Activated T-cell treated with anti-CD3 and anti-CD28 coated beads, Interleukin-2, amount 50 U/mL, for 1 hour (primary cell): ENCODE measurements at places on chromosomes 5 and 9.

GRCh38 chr9:4119778-4120554 lies 179.9 kb downstream of the GLIS3 start:
- DNase-seq: no peak

GRCh38 chr5:167822241-167822640 lies 469.2 kb upstream of the WWC1 start:
- no peak for DNase-seq

- peak; percentile 36 for DNase-seq
These were observed 77.9 kb downstream of the HMCN2 start for GRCh38 chr9:130343445-130343918.

GRCh38 chr5:40547557-40547956 lies 132.2 kb upstream of the PTGER4 start:
- no peak for DNase-seq

DNA sequence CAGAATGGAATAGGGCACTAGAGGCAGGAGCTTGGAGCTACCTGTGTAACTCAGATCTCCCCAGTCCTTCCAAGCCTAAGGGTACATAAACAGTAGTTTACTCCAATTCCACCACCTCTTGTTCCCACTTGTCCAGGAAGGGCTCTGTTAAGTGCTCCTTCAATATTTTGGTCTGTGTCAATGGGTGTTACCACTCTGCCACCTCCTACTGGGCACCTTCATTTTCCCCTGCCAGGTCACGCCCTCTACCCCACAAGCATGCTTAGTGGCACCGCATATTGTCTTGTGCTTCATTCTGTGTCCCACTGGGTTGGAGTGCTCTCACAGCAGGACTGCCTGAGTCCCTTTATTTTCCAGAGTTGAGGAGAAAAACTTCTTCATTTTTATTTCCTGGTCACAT lies 459.8 kb downstream of the ARHGEF28 start:
- no peak for DNase-seq

- DNase-seq: no peak
These were observed 95.5 kb upstream of the PRLR start for GRCh38 chr5:35325836-35326235.

DNA sequence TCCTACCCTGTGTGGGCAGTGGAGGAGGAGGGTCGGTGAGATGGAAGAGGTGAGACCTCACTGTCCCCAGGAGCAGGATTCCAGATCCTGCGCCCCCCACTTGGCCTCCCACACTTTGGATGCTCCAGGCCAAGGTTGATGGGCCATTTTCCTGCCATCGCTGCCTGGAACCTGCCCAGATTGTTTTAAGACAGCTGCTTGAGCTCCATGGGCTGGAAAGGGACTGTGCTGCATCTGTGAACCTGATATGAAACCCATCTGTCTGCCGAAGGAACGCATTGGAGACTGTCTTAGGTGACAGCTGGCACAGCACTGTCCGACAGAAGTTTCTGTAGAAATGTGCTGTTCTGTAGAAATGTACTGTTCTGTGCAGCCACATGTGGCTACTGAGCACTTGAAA lies 72.7 kb upstream of the SLC25A48 start:
- no peak for DNase-seq

DNA sequence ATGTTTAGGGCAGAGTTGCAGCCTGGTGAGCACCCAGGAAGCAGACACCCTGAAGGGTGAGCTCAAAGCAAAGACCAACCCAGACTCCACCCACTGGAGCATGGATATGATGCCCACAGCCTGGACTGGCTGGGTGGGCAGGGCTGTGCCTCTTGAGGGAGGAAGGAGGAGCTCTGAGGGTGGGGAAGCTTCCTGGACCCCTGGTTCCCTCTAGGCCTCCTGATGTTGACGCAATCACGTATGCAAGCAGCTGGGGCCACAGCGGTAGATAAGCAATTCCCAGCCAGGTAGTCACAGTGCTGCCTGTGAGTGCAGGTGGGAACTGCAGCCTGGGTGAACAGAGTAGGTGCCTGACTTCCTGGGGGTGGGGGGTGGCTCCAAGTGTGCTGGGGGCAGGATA lies 271.5 kb downstream of the CDK5RAP2 start:
- no peak for DNase-seq

GRCh38 chr9:95147452-95148207 lies 169.9 kb downstream of the FANCC start:
- no peak for DNase-seq

DNA sequence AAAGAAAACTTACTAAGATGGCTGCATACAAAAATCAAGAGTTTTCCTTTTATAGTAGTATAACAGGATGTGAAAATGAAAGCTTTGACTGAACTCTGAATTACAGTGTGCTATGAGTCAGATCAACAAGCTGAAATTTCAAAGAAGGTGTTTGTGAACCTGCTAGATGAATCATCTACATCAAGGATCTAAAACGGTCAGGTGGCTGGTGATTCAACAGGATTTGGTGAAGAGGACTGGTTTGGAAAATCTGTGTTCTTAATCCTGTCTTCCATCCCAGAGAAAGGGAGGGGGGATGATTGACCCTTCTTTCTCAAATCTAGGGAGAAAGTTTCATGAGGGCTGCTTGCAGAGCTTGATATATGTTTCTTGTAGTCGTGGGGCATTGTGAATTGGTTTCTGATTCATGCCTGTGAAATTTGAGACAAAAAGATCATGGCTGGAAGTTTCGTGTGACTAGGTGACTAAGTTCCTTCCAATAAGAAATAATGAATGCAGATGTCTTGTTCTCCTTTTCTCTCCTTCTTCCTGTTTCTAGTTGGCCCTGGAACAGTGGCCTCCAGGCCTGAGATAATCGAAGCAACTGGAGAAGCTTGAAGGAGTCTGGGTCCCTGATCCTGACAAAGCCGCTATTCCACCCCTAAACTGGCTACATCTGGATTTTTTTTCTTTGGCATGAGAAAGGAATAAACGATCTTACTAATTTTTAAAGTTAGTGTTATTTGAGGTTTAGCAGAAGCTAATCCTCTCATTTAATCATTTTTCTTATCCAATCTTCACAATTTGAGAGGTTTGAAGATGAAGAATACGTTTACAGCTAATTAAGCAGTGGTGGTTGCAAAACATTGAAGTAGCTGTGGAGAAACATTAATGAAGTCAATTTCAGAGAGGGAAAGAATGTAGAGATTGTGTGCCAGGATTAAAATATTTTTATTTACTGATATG lies 67.2 kb downstream of the MRPS30 start:
- DNase-seq: no peak

DNA sequence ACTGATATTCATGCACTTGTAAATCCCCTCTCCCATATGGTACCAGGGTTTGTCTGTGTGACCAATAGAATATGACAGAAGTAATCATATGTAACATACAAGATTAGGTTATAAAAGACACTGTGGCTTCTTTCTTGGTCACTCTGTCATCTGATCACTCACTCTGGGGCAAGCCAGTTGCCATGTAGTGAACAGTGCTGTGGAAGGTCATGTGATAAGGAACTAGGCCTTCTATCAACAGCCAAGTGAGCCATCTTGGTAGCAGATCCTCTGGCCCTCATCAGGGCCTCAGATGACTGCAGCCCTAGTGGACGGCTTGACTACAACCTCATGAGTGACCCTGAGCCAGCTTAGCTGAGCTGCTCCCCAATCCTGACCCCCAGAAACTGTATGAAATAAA lies 30.0 kb upstream of the MATR3 start:
- no peak for DNase-seq

DNA sequence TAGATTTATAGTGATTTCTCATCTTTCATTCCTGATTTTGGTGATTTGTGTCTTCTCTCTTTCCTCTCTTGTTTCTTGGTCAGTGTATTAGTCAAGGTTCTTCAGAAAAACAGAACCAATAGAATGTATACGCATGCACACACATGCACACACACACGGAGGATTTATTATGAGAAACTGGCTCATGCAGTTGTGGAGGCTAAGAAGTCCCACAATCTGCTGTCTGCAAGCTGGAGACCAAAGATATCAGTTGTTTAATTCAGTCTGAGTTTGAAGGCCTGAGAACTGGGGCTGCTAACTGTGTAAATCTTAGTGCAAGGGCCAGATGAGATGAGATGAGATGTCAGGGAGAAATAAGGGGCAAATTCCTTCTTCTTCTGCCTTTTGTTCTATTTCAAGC lies 5.7 kb upstream of the RPS23 start:
- DNase-seq: no peak

GRCh38 chr9:113148781-113149510 lies 1.9 kb upstream of the SLC31A2 start:
- no peak for DNase-seq

- DNase-seq: no peak
These were observed 8.9 kb upstream of the EPB41L4B start for GRCh38 chr9:109329638-109330258.

DNA sequence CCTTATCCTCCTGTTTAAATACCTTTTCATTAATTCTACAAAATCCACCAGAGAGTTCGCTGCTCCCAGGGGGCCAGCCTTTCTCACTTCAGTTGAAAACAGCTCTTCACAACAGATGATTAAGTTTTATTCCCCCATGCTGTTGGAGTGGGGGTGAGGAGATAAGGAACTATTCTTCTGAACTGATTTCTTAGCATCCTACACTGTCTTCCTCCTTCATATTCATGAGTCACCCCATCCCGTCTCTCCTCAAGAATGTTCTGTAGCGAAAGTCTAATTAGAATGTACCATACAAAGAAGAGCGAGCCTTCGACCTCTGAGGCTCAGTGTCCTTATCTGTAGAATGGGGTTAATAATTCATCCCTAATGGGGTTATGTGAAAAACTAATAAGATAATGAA lies 138.0 kb downstream of the PIK3R1 start:
- no peak for DNase-seq

DNA sequence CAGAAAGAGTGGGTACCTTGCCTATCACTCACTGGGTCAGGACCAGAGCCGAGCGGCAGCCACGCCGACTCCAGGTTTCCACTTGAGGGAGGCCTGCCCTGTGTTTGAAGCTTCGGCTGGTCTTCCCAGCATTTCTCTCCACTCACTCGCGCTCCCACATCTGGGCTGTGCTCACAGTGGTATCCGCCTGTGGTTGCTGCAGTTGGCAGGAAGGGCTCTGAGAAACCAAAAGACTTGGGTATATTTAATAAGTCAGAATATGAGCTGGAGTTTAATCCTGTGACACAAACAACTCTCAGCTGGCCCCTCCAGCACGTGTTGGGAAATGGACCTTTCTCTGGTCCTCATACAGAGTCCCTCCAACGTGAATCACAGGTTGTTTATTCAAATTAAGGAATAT lies 70.9 kb downstream of the SPRY4 start:
- DNase-seq: no peak

DNA sequence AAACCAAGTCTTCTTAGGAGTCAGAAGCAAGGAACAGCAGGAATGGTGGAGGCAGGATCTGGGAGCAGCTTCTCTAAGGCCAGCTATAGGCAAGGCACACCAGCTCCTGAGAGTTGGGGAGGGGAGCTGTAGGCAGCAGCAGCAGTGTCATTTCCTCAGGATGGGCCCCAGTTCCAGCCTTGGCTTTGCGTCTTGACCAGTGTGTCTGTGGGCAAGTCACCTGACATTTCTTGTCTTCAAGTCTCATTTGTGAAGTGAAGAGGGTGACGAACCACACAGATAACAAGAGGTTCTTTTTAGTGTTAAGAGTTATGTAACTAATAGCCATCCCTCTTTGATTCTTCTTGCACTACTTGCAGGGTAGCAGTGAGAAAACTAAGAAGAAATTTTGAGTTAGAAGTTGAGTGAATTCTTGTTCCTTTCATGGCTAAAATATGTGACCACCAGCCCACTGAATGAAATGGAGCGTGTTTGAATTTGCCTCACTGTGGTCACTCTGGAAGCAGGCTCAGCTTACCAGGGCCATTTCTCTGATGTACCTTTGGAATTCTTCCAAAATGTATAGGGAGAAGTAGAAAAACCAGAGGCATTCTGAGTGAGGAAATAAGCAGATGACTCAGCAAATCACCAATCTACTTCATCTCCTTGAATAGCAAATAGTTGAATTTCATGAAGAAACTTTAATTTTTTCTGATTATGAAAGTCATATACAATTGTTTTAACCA lies 42.4 kb downstream of the RHOBTB3 start:
- DNase-seq: no peak

DNA sequence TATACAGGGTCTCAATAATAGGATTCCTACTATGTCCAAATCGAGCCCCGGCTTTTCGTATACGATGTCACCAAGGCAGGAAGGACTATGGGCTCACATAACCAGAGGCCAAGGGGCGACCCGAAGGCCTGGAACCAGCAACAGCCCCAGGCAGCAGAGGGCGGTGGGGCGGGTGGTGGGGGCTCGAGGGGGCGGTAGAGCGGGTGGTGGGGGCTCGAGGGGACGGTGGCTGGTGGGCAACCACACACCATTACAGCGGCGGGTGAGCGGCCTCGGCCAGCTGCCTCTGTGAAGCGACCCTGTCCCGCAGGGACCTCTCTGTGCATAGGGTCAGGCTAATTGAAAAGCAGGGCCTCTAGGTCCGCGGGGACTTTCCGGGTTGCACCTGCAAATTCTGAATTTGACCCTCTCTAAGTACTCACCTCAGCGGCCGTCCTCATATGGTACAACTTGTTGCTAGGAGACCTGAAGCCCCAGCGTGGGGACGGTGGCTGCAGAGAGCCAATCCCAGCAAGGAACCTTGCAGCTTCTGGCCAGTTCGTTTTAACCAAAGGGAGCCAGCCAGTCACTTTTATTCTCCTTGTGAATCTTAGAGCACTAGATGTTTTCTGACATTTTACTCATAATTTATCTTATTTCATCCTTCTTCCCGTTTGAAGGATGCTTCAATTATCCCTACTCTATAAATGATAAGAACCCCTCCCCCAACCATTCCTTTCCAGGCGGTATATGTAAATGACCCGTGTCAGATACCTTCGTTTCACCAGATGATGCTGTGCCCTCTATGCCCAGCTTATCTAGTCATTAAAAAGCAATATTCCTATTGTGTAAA lies at the start of gene NME5:
Gene NME5, minus strand, starts transcription at position 480 of the 832 bp plus-strand sequence. CDS start 648 bp downstream, outside the sequence.
- no peak for DNase-seq

GRCh38 chr9:4020755-4021296 lies 279.0 kb downstream of the GLIS3 start:
- DNase-seq: no peak

- no peak for DNase-seq
These were observed 15.3 kb upstream of the AHRR start for GRCh38 chr5:306011-306805.

- no peak for DNase-seq
These were observed 33.0 kb downstream of the GADD45G start for GRCh38 chr9:89637787-89638186.

- no peak for DNase-seq
These were observed 205.3 kb upstream of the NFIL3 start for GRCh38 chr9:91628892-91629291.

GRCh38 chr5:34455098-34455497 lies 201.0 kb upstream of the RAI14 start:
- DNase-seq: no peak

- no peak for DNase-seq
These were observed 2.2 kb upstream of the S1PR3 start for GRCh38 chr9:88988796-88989641.
